GM23248 (cell line): ENCODE measurements at places on chromosomes 1 and 21. TPM values are rescaled to one million over a fixed set of nuclear protein-coding genes. Genes with fewer than 3 reads are reported as not detected.
A peak's percentile ranks its signal among the peaks of the same experiment; 100 is the strongest.

GRCh38 chr21:8993284-8993942 lies 1528.0 kb upstream of the TPTE start:
- DNase-seq: no peak

USP33 gene
- 50.7 and 54.2 TPM in 2 replicates for polyA plus RNA-seq

DNA sequence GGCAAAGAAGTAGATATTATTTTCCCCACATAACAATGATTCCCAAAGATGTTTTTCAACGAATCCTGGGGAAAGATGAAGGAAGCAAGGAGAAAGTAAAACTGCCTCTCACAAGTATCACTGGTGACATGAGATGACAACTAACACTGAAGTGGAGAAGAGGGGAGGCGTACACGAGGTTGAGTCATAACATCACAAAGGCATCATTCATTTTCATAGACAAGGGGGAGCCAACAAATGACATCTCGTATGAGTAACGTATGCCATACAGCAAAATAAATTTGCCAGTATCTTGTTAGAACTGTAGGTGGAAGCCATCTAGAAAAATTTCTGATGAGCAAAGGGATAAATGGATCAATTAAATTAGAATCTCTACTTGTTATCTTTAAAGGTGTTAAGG lies 56.6 kb downstream of the ATP1B1 start:
- no peak for DNase-seq

- DNase-seq: peak; percentile 62
Observed at GRCh38 chr1:173206816-173207568, at the start of gene TNFSF4. Gene TNFSF4, minus strand, starts transcription at chr1:173207331. Its CDS starts 155 bp downstream, at chr1:173207176.

- DNase-seq: peak; percentile 47
Observed at GRCh38 chr1:72649991-72650390, 367.7 kb upstream of the NEGR1 start.

SEC22B gene
- polyA plus RNA-seq: 101 TPM in 2 replicates

DNA sequence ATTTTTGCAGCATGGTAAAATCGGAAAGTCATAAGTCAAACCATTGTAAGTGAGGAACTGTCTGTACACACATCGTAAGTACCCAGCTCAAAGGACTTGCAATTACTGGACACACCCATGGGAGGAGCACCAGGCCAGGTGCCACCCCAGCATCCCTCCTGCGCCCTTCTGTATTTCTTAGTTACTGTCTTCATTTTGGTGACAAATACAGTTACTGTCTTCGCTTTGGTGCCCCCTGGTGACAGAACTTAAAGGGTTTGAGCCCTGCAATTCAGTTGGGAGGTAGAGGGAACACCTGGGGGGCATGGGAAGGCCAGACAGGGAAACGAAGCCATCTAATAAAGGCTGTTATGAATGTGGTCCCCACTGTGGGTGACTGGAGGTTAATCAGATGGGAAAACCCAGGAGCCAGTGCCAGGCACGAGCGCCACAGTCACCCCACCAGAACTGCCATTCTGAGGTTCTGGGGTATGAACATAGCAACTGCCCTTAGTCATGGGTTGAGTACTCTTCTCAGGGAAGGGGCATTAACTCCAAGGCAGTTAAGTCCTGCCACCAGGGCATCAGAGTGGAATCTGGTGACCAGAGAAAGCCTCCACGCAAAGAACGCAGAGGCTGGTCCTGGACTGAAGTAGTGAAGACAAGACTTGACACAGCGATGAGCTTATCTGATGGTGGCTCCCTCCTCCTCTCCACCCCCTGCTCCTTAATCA lies 612.9 kb downstream of the PTPRU start:
- DNase-seq: peak; percentile 53

DNA sequence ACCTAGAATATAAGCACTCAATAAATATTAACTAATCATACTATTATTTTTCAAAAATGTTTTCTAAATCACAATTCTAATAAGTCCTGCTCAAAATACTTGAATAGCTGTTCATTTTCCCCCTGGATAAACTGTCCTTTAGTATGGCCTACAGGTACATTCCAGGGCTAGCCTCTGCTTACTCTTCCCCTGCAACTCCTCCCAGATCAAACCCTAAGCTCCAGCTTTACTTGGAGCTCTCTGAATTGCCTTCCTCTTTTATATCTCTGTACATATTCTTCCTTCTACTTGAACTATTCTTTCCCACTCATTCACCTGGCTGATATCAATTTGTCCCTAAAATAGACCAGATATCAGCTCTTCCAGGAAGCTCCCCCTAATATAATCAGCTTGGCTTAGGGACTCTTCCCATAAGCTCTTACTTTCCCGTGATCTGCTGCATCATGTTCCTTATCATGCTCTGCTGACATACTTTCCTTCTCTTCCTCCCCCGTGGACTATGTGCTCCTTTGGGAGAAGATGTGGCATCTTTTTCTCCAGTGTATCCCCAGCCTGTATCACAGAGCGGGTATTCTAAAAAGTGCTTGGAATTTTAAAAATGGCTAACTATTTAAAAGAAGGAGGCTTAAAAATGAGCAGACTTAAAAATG lies 43.1 kb upstream of the PIGC start:
- no peak for DNase-seq

GRCh38 chr21:35319684-35320283 lies 270.7 kb upstream of the RUNX1 start:
- DNase-seq: peak; percentile 54

DNA sequence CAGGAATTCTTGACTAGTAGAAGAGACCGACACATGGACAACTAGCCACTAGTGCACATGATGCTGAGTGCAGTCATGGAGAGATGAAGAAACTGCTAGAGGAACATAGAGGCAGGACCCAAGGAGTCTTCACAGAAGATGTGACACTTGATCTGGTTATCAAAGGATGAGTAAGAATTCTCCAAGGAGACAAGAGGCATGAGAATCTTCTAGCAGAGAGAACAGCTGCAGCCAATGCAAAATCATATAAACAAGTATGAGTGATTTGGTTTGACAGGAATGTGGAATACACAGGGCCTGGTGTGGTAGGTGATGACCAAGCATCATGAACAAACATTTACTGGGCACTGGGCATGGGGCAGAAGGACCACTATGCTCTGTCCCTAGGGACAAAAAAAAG lies 140.9 kb upstream of the CTTNBP2NL start:
- DNase-seq: peak; percentile 27

CPT2 gene
- polyA plus RNA-seq: 15.2 and 15.8 TPM in 2 replicates

CCDC30 gene
- polyA plus RNA-seq: 1.2 and 1.6 TPM in 2 replicates

DNA sequence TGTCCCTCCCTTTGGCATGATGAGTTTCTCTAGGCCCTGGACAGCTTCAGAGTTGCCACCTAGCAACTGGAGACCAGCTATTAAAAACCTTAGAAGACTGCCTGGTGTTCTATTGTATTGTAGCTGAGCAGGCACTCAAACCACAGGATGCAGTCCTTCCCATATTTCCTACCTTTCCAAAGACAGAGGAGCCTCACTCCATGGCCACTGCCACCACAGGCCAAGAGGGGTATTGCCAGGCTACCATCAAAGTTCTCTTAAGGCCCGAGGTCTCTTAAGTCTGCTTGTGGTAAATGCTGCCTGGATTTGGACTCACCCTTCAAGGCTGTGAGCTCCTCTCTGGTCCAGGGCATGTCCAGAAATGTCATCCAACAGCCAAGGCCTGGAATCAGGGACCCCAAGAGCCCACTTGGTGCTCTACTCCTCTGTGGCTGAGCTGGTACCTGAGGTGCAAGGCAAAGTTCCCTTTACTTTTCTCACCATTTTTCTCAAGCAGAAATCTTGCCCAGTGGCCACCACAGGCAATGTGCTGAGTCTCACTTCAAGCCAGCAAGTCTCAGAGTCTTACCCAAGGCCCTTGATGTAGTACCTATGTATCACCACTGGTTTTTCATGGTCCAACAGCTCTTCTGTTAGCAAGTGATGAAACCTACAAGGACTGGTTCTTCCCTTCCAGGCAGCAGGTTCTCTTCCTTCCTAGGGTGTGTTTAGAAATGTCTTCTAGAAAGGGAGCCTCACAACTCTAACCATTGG lies 269.4 kb downstream of the AMY1C start:
- no peak for DNase-seq
